ENCODE measurements at places on chromosomes 2 and 18.
A peak's percentile ranks its signal among the peaks of the same experiment; 100 is the strongest.

DNA sequence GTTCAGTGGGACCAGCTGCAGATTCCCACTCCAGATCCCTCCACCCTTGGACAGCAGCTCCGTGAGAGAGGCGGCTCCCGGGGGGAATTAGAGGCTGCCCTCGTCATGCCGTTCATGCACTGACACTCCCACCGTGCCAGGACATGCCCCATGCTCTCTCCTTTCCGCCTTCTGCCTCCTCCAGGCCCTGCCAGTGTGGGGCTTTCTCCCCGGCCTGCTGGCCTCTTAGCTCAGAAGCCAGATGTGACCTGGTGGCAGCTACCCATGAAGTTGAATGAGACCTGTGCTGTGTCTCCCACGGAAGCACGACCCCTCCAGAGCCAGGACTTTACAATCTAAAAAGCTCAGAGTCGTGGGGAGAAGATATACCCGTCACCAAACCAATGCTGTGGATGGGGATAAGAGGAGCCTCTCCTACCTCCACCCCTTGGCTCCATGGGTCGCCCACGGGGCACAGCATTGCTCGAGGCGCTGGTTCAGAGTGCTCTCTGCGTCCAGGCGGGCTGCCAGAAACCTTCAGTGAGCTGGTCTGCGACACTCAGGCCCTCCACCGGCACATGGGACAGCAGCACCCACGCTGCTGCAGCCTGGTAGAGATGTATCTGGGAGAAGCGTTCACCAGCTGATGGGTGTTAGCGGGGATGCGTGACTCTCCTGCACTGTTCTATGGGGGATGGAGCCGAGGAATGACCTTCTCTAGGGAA lies 111.0 kb upstream of the GPC1 start:
- DNase-seq, result peak; percentile 70

DNA sequence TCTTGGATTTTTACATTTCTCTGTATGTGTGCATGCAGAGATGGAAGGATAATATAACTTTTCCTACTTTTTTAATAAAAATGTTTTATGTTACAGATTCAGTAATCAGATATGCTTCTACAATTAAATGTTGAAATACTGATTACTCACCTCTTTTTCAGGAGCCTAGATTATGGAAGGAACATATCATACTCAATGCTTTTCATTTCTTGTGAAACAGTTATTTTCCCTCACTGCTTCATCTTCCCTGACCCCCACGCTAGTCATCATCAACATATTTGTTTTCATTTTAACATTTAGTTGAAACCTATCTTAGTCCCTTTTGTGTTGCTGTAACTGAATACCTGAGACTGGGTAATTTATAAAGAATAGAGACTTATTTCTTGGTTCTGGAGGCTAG lies 190.7 kb downstream of the WDR7 start:
- DNase-seq, result no peak

GRCh38 chr2:222468346-222468745 lies 44.0 kb downstream of the SGPP2 start:
- DNase-seq, result peak; percentile 50

- no peak for DNase-seq
Measured at GRCh38 chr2:234502285-234502918, 5.5 kb upstream of the ARL4C start.

DNA sequence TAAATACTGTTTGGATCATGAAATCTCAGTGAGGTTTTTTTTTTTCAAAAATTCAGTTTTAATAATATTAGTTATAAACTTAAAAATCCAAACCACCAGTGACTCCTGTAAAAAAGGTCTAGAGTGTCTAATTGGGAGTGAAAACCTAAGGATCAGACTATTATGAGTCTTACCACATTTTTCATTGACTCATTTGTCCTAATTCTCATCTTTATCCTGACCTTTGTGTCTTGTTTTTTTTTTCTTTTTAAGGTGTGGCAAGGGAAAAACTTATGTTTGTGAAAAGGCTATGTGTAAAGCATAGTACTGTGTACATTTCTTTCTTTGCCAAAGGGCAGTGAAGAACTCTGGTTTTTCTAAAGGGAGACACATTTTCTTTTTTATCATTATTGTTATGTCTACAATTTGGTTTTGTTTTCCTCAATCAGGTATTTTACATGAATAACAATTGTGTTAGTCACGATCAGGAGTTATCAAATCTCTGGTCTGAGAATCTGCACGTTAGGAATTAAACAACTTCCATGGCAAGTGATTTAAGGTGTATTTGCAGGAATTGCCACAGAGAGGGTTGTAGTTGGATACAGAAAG lies 52.6 kb downstream of the RHBDD1 start:
- no peak for DNase-seq

- DNase-seq, result no peak
Measured at GRCh38 chr2:170660409-170660808, 54.7 kb upstream of the SP5 start.

GRCh38 chr18:39186008-39186407 lies 1620.4 kb upstream of the CELF4 start:
- no peak for DNase-seq

DNA sequence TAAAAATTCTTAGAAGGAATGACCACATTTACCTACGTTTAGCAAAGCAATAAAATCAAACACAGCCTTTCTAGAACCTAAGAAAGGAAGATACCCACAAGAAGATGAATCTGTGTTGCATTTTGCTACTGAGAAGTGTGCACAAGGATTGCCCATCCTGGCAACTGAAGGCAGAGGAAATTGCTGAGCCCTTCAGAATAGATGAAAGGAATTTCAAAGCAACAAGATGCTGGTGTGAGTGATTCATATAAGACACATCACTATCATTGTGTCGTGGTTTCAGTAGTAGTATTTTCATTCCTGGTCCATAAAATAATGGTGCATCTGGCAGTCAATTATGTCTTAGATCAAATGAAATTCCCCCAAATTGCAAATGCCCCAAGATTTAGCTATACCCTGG lies 48.4 kb upstream of the ANKRD44 start:
- DNase-seq, result no peak

- no peak for DNase-seq
Measured at GRCh38 chr18:27005589-27005988, 140.1 kb upstream of the AQP4 start.

GRCh38 chr2:12720278-12720620 lies 3.5 kb downstream of the TRIB2 start:
- DNase-seq, result no peak

DNA sequence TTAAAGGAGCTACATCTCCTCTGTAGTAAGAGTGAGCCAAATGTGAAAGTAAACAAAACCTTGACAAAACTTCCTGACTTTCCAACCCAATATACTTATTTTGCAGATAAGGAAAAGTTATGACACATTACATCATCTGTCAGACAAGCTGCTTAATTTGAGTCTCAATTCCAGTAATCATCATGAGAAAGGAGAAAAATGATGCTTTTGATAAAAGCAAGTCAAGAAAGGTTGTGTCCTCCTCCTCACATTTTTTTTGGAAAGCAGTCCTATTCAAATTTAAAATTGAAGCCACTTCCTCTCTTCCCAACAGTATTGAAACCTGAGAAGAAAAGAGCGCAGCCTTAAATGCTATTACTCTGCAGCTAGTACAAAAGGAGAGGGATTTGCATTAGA lies 519.6 kb downstream of the LRP1B start:
- no peak for DNase-seq

DNA sequence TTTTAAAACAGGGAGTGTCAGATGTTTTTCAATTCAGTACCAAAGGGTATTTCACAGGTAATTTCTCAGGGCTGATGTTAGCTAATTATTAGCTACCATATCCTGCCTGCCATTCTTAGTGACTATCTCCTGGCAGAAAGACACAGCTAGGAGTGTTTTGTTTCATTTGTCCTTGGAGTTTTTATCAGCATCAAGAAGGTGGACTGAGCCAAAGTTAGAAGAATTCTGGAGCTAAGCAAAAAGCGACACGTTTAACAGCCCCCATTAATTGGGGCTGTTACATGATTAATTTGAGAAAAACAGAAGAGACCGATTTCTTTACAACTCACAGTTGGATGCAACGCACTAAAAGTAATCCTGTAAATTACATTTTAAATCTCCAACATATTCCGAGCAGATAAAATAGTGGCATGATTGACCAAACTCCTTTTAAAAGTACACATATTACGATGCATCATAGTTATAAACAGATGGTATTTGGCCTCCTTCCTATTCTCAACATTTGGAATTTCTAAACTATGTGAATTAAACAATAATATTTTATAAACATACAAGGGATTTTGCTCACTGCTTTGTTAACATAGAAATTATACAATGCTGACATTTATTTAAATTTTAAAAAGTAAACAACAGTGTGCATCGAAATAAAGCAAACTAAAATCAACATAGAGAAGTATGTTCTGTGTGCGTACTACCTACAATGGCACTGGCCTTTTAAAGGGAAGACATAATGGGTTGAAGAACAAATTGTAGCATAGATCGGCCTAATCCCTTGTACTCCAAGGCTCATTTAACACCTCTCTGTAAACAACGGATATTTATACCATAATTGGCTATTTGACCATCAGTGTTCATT lies 585.1 kb downstream of the ZEB2 start:
- DNase-seq, result no peak

- no peak for DNase-seq
Measured at GRCh38 chr2:65867446-65867845, 435.0 kb upstream of the SPRED2 start.

GRCh38 chr2:15096873-15097272 lies 464.3 kb downstream of the NBAS start:
- no peak for DNase-seq

- DNase-seq, result peak; percentile 51
Measured at GRCh38 chr2:224357098-224357901, 44.6 kb downstream of the FAM124B start.

DNA sequence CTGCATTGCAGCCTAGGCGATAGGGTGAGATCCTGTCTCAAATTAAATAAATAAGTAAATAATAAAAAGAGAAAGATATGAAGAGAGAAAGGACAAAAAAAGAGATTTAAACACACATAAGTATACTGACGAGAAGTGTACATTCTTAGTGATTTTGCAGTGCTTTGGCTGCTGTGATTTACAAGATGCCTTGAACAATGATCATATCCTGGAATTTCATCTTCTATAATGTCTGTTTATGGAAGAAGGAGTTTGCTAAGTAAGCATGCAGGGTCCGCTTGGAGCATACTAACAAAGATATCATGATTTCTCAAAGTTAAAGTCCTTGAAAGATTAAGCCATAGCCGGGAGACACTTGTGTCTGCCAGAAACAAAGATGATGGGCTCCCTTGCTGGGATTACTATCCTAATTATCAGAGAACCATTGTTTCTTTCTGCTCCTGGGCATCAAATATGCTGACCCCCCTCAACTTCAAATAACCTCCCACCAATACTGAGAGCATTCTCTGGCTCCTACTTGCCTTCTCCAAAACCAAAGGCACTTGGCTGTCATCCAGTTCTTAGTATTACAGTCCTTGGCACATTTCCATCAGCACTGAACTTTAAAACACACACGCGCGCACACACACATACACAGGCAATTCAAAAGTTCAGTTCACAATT lies 47.5 kb upstream of the STAM2 start:
- DNase-seq, result peak; percentile 27

GRCh38 chr2:9187620-9188214 lies 18.9 kb upstream of the ASAP2 start:
- DNase-seq, result no peak

- DNase-seq, result peak; percentile 32
Measured at GRCh38 chr2:101823347-101823791, 125.9 kb downstream of the MAP4K4 start.

DNA sequence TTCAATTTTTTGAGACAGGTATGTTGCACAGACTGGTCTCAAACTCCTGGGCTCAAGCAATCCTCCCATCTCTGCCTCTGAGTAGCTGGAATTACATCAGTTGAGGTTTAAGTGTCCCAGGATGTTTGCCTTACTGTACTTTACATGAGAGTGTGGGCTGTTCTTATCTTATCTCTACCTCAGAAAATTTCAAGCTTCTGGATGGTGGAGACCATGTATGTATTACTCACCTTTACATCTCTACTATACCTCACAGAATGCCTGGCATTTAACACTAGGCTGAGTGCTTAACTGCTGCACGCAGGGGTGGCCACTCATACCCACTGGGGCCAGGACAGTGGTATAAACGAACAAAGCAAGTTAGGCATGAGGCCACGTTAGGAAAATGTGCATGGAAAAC lies 272.0 kb upstream of the RAB12 start:
- DNase-seq, result no peak
